Foreskin keratinocyte (primary cell): ENCODE measurements at places on chromosomes 4 and X. TPM values are rescaled to one million over a fixed set of nuclear protein-coding genes. Genes with fewer than 3 reads are reported as not detected.

The DUSP21 gene
- total RNA-seq: not detected in 2 replicates

The VGLL1 gene
- 5.2 and 9.2 TPM in 2 replicates for total RNA-seq

The GPR34 gene
- not detected in 2 replicates for total RNA-seq

The KDR gene
- not detected in 2 replicates for total RNA-seq

The OCRL gene
- 21.0 and 21.2 TPM in 2 replicates for total RNA-seq

The SLC9B2 gene
- 15.9 and 16.8 TPM in 2 replicates for total RNA-seq

The DCAF12L1 gene
- not detected in 2 replicates for total RNA-seq

The NSUN7 gene
- 0.71 and 1.3 TPM in 2 replicates for total RNA-seq
